Sciatic nerve (tissue), 2 donors: ENCODE measurements at places on chromosomes 3 and 15.

DNA sequence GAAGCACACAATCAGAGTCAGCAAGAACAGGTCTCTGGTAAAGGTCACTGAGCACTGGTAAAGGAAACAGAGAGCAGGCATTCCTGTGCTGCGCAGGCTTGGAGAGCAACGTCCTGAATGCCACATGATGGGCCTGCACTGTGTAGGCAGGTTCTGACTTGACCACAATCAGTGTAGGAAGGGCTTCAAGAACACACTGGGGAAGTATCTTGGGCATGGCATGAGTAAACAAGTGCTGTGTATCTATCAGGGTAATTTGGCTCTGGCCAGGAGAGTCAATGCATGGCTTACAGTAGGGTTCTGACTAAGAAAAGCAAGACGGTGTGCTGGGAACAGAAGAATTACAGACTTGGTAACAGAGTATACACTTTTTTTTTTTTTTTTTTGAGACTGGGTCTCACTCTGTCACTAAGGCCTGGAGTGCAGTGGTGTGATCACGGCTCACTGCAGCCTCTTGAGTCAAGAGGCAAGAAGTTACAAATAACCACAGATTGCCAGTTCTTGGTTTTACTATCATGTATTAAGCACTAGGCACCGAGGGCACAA lies 30.6 kb downstream of the TBC1D2B start:
- no peak for DNase-seq

DNA sequence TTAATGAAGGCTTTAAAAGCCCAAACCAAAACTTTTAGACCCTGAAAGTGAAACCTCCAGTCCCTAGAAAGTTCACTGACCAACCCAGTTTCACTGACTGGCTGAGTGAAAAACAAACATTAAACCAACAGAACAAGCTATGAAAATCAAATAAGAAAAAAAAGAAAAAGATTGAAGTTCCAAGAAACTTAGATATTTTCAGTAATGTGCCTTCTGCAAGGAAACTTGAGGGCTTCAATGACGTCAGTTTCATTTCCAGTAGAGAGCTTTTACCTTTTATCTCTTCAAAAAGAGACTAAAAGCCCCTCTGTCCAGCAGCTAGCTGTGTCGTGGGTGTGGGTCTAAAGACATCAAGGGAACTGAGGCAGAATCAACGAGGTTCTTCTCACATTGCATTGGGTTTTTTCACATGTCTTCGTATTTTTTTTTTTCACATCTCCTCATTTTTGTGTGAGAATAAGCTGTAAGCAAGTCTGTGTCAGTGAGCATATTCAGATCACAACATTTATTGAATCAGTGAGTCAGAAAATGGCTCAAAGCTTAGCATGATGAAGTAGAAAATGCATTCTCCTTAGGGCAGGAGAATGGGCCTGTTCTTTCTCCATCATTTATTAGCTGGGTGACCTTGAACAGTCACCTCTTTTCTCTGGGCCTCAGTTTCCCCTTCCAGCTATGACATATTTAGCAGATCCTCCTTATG lies 54.8 kb upstream of the BCL6 start:
- no peak for DNase-seq

- DNase-seq, result no peak
These were observed 77.5 kb downstream of the KLHL25 start for GRCh38 chr15:85717212-85717611.

- no peak for DNase-seq
These were observed 27.9 kb downstream of the FBN1 start for GRCh38 chr15:48617619-48618018.

DNA sequence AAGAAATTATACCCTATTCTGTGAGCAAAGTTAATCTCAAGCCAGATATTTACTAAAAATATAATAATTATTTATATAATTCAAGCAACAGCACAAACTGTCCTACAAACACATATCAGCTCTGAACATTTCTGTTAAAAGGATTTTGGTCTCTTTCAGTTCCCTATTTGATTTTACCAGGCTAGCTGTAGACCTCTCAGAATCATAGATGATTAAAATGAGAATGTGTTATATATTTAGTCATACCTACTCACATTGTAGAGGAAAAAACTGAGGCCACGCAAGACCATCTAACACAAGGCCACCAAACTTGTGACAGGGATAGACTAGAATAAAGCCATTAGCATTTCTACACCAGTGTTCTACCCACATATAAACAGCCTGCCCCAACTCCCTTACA lies 28.5 kb downstream of the ACKR4 start:
- DNase-seq, result no peak

- no peak for DNase-seq
These were observed 120.8 kb downstream of the VPS8 start for GRCh38 chr3:184932777-184933176.

DNA sequence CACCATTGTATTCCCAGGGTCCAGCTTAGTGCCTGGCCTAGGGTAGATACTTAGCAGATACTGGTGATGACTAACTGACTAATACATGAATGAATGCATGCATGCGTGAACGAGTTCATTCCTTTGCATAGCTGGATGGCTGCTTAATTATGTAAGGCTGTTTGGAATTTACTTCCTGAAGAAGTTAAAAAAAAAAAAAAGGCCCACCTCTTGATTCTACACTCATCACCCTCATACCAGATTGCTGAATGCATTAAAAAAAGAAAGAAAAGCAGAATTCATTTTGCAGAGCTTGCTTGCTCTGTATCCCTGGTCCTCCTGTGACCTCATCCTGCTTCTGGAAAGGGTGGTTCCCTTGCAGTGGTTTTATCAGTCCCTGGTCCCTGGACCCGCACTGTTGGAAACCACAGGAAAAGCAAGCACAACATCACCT lies 277.6 kb upstream of the CFAP20DC start:
- no peak for DNase-seq

DNA sequence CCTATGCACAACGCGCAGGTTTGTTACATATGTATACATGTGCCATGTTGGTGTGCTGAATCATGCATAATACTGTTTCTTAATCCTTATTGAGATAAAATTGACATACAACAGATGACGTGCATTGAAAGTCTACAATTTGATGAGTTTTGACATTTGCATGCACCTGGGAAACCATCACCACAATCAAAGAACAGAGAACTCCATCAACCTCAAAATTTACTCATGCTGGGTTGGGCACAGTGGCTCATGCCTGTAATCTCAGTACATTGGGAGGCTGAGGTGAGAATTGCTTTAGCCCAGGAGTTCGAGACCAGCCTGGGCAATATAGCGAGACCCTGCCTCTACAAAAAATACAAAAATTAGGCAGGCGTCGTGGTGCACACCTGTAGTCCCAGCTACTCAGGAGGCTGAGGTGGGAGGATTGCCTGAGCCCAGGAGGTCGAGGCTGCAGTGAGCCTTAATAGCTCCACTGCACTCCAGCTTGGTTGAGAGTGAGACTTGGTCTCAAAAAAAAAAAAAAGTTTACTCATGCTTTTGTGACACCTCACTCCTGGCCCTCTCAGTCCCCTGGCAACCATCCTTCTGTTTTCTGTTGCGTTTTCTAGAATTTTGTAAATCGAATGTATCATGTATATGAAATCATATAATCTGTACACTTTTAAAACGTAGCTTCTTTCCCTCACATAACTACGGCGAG lies 56.6 kb downstream of the BHLHE40 start:
- no peak for DNase-seq

- DNase-seq, result no peak
These were observed 136.0 kb upstream of the CBLB start for GRCh38 chr3:106004826-106005225.

DNA sequence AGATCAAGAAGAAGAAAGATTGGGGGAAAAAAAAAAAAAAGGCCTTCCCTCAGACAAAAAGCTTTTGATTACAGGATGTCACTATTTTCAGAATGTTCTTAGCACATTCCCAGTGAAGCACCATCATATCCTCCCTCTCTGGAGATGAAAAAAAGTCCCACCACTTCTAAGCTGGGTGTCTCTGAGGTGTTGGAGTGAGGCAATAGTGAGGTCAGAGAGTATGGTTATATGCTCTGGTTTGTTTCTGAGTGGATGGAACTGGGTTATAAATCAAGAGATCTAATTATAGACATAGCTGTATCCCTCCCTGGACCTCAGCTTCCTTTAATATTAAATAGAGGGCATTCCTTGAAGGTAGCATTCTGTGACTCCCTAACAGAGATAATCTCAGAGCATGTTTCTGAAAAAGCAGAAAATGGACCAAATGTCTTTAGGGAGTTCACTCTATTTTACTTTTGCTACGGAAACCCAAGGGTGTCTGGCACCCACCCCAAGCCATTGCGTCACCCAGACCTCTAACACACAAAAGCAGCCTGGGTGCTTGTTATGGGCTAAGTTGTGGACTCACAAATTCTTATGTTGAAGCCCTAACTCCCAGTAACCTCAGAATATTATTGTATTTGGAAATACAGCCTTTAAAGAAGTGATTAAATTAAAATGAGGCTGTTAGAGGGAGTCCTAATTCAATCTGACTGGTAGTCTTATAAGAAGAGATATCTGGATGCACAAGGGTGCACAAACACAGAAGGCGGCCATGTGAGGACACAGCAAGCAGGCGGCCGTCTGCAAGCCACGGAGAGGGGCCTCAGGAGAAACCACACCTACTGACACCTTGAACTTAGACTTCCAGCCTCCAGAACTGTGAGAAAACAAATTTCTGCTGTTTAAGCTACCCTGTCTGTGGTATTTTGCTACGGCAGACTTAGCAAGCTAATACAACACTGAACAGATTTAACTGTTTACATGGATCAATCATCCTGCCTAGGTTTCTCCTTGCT lies 81.5 kb downstream of the MB21D2 start:
- DNase-seq, result no peak

GRCh38 chr3:104738271-104738670 lies 628.4 kb upstream of the ALCAM start:
- DNase-seq, result no peak

DNA sequence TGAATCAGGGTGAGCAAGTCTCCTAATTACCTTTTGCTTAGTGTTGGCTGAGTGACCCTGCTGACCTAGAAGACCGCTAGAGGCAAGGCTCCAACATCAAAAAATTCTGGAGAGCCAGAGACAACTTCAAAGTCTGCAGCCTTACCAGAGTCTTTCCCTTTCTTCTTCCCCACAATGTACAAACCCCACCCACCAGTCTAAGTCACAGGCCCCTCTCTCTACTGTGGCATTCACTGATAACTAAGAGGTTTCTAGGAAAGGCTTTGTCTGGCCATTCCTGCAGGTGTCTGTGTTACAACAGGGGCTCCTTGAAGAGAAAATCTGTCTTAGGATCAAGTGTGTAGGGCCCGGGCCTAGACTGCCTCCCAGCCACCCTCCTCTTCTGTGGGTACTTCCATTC lies 525 bp downstream of the MYH15 start:
- DNase-seq, result no peak

DNA sequence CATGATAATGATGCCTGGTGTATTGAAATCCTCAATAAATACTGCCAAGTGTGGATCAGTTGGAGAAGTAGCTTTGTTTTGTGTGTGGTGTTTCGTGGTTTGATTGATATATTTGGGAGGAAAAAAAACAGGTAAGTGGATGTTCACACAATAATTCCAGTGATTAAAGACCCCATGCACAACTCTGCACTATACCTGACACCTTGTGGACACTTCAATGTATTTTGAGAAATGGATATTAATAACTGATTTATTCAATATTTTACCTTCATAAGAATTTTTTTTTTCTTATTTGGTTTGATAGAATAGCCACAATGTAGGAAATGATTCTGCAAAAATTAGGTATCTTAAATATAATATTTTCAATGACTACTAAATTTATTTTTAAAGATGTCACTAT lies 62.4 kb upstream of the PYDC2 start:
- no peak for DNase-seq

DNA sequence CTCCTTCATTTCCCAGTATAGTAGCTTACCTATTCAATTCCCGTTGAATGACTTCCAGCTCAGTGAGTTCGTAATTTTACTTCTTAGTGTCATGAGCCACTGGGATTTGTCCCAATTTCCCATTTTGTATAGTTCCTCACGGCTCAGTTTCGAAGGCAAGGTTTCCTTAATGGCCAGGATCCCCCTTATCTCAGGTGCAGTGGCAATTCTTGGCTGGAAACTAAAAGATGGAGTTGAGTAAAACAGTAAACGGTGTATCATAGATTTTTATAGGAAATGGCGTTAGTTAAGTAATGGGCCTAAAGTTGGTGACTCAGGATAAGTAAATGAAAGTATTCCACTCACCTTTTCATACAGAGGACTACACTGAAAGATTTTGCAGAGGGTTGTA lies 522 bp upstream of the LMLN start:
- DNase-seq, result no peak

- DNase-seq, result no peak
These were observed 169.6 kb upstream of the GADL1 start for GRCh38 chr3:31064021-31064420.

DNA sequence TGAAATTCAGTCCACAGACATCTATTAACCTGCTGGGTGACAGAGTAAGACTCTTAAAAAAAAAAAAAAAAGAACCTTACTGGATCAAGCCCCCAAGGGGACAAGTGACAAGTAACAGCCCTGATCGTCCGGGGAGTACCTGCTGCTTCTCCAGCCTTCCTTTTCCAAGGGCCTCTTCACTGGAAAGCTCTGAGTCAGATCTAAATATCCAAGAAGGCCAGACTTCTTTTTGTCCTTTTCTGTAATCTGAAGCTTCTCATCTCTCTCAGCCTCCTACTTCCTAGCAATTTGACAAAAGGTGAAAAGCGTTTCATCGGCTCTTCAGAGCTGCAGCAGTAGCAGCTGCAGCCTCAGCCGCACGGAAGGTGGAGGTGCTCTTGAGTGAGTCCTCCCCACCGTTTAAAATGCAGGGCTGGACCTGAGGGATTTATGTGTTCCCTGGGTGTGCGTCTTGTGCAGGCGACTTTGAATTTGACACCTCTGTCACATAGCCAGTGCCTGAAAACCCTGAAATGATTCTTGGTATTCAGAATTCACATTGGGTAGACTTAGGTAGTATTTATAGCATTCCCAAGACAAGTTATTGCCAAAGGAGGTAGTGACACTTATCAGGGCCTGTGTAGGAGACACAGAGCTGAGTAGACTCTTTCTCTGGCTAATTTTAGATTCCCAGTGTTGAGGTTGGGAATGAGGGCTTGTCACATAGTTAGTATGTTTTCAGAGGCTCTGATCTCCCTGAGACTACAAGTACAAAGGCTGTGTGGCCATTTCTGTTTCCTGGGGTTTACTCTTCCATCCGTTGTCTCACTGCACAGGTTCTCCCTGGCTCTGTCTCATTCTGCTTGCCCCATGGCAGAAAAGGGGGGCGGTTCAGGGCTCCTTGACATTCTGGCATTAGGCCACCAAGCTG lies 291.2 kb upstream of the C2CD4B start:
- DNase-seq, result no peak

GRCh38 chr15:61748529-61748928 lies 311.7 kb downstream of the VPS13C start:
- DNase-seq, result no peak

GRCh38 chr3:109569135-109569846 lies 231.9 kb upstream of the DPPA4 start:
- DNase-seq, result no peak

- no peak for DNase-seq
These were observed 404.4 kb downstream of the MECOM start for GRCh38 chr3:169259134-169259533.

DNA sequence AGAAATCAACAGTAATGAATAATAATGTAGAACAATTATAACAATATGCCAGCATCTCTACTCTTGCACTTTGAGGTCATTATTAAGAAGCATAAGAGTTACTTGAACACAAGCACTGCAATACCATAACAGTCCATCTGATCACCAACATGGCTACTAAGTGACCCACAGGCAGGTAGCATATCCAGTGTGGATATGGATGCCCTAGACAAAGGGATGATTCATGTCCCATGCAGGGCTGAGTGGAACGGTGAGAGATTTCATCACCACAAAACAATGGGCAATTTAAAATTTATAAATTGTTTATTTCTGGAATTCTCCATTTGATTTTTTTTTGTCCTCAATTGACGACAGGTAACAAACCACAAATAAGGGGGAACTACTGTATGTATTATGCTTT lies 107.7 kb upstream of the TSC22D2 start:
- DNase-seq, result no peak
